ENCODE measurements at places on chromosomes 4 and X.

GRCh38 chrX:118156254-118156952 is 39.8 kb upstream of the KLHL13 start:
- DNase-seq = no peak

DNA sequence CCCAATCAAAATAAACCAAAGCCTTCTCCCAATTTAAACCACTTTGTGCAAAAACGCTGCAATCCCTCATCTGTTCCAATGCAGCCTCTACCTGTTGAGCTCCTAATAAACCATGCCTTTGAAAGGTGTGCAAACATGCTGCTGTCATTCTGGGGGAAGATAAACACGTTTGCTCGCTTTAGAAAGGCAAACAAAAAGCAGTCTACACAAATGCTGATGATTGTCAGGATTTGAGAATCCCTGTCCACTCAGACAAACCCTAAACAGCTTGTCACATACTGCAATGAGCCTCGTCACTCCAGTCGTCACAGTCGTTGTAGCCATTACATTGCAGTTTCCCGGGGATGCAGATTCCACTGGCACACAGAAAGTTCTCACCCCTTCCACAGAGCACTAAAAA is 145.2 kb downstream of the CORIN start:
- DNase-seq = no peak

DNA sequence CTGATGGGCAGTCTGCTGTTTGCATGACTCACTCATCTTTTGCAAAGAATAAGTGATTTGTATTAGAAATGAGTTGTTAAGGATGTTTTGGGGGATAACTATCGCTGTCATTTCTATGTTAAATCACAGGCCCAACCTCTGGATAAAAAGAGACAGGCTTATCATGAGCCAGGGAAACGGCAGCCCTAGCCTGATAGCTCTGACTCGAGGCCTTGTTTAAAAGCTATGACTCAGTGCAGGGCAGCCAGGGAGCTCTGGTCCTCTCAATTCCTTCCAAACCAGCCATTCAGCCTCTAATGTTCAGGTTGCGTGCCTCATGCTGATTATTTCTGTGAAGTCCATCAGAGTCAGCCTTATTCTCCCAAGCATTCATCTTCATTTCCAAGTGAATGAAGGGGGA is 305.9 kb upstream of the HAND2 start:
- no peak for DNase-seq

GRCh38 chr4:53431052-53431451 is 53.6 kb downstream of the FIP1L1 start:
- no peak for DNase-seq

GRCh38 chr4:55159851-55160250 is 34.5 kb upstream of the KDR start:
- DNase-seq = no peak

DNA sequence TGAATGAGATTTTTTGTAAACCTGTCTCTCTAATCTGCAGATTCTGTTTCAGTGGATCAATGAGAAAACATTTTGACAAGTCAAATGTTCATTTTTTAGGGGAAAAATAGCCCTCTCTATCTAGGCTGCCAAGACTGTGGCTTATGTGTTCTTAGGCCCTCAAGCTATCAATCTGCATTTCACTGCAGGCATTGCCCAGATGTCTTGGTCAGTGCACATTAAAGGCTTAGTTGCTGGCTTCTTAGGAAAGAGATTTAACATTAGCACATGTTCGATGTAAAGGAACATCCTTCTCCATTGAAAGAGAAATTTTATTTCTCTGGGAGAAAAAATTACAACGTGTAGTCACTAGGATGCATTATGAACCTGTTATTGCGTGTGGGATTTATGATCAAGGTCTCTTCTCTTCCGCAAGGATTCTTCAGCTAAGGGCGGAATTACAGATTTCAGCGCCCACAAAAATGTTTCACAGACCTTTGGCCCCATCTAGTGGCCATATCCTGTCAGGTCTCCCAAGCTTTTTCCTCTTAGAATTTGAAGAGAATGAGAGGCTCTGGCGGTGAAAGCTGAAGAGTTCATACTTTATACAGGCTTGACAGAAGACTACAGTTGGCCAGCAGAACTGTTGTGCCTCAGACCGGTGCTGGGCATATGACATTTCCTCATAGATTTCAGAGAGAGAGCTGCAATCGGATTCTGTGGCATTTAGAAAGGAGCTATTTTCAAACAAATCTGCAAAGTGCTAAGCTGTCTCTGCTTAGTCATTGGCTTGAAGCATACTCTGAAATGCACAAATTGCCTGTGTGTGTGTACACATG is 144.6 kb upstream of the NOCT start:
- DNase-seq = peak; percentile 24

DNA sequence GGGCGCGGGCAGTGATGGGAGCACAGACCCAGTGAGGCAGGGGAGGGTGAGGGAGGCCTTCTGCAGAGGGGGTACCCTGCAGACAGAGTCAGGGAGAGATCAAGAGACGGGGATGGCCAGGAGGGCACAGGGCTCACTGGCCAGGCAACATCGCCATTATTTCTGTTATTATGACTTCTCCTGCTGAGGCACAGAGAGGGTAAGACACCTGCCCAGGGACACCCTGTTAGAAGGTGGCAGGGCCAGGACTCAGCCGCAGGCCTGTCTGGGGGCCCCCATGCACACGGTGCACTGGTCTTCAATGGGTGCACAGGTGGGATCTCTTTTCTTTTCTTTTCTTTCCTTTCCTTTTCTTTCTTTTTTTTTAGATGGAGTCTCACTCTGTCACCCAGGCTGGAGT is 15.8 kb downstream of the BLOC1S4 start:
- DNase-seq = no peak

GRCh38 chr4:18435781-18436180 is 414.2 kb upstream of the LCORL start:
- DNase-seq = no peak

Measured in stimulated activated CD4-positive, alpha-beta T cell treated with anti-CD3 and anti-CD28 coated beads, Interleukin-4, amount 100 ng/mL, for 48 hours (primary cell).